ENCODE measurements at places on chromosomes 2 and 18. TPM values are rescaled to one million over a fixed set of nuclear protein-coding genes. Genes with fewer than 3 reads are reported as not detected.

Gene UGT1A8
- not detected for total RNA-seq

Gene LHCGR
- total RNA-seq, result 1.3 TPM

DNA sequence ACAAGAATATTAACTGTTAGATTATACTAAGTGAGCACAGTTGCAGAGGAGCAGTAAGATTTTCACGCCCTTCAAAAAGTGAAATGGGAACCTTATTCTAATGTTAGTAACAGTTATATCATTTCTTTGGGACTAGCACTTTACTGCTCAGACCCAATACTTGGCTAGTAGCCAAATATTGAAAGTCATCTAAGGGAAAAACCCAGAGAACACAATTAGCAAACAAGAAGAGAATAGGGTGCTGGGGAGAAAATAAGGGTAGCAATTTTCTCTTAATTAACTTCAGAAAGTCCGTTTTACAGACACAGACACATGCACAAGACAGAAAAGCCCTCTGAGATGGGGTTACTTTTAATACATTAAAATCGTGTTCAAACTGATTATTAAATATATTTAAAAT lies 71.8 kb downstream of the ID2 start:
- H3K27me3 ChIP-seq, result no peaks in the 10 kb centered on the region
- DNase-seq, result no peak
- H3K4me1 ChIP-seq, result no peaks in the 10 kb centered on the region
- H3K4me3 ChIP-seq, result no peak overlapping the region

DNA sequence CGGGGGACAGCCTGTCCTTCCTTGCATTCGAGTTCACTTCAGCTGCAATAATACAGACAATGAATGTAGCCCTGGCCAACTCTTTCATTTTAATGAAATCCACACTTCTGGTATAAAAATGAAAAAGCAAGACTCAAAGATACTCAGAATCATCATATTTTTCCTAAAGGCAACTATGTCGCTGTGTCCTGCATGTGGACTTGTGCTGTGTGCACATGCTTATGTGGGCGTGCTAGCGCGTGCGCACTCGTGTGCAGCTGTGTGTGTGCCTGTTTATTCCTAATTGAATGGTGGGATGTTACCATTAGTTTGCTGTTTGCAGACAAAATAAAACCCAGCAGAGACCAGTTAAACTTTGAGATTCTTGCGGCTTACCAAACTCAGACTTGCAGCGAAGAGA lies 49.6 kb downstream of the SMIM21 start:
- no peaks in the 10 kb centered on the region for H3K36me3 ChIP-seq
- DNase-seq, result no peak
- H3K27ac ChIP-seq, result no peak overlapping the region
- no peaks in the 10 kb centered on the region for H3K27me3 ChIP-seq
- no peaks in the 10 kb centered on the region for H3K4me1 ChIP-seq
- no peak overlapping the region for H3K4me3 ChIP-seq

GRCh38 chr2:70916291-70916690 lies 19.4 kb upstream of the ATP6V1B1 start:
- H3K4me1 ChIP-seq, result no peaks in the 10 kb centered on the region
- no peak overlapping the region for H3K4me3 ChIP-seq

- no peaks in the 10 kb centered on the region for H3K27me3 ChIP-seq
- no peak for DNase-seq
- no peak overlapping the region for H3K4me3 ChIP-seq
- H3K36me3 ChIP-seq, result no peaks in the 10 kb centered on the region
- H3K4me1 ChIP-seq, result no peaks in the 10 kb centered on the region
Observed at GRCh38 chr2:113922784-113923183, 32.9 kb downstream of the ACTR3 start.

Measured in thyroid gland (tissue), 4 donors.